Stromal cell of bone marrow (primary cell): ENCODE measurements at places on chromosomes 12 and 14.

DNA sequence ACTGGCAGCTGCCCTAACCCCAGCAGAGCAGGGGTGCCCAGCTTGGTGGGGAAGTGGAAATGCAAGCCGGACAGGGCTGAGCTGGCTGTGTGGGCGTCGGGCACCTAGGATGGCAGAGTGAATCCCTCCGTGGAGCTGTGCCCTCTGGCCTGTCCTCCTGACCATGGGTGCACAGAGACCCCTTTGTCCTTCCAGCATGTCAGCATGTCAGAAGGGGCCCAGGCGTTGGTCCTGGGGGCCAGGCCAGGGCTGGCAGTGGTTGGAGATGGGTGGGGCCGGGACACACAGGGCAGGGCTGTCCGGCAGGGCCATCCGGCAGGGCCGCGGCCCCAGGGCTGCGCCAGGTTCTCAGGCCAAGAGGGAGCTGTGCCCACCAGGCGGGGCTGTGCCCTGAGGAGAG, 8.8 kb upstream of the TEX22 start:
- no peak for DNase-seq

DNA sequence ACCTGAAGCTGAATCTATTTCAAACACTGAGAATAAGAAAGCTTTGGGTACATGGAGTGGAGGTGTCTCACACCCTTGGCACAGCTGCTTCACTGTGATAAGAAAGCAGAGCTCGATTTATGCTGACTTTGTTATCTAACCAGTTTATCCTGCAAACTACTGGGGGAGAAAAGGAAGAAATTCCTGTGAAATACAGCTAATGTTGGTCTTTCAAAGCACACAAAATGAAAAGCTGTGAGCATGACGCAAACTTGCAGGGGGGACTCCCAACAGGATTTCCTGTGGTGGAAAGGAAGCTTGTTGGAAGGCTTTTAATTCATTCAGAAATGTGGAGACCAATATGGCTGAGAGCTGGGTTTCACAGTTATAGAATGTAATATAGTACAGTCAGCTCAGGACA, 53.4 kb downstream of the SRGAP1 start:
- DNase-seq: no peak

- peak; percentile 48 for DNase-seq
These were observed 335.4 kb downstream of the LRIG3 start for GRCh38 chr12:58584880-58585279.

- no peak for DNase-seq
These were observed 51.4 kb upstream of the BAZ1A start for GRCh38 chr14:34926552-34926951.

- DNase-seq: no peak
These were observed 707 bp downstream of the CPSF6 start for GRCh38 chr12:69239922-69240630.

- peak; percentile 34 for DNase-seq
These were observed 451.3 kb downstream of the FOXG1 start for GRCh38 chr14:29217813-29218450.

DNA sequence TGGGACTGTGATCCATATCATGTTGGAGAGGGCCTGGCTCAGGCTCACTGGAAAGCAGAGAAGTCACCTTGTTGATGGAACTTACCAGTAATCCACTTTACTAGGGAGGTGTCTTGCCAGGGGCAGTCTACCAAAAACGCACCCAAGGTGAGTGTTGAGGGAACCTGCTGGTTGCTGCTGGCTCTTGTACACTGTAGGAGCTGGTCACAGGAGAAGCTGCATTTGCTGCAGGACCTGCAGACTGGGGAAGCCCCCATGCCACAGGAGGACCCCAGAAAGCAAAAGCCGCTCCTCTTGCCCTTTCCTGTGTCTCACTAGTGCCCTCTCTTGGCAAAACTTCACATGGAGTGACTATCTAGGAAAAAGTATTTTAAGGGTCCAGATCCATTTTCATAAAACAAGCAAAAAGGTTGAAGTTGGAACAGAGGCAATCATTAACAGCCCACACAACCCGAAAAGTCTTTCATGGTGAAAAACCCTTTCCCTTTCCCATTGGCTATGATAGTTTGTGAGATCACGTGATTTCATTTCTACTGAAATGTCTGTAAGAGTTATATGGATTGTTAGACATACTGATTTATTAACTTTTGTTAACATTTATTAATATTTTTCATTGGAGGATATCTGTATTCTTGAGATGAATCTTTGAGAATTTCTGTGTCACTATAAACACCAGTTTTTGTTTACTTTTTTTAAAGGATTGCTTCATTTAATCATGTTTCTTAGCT, 59.2 kb downstream of the RASSF8 start:
- no peak for DNase-seq

DNA sequence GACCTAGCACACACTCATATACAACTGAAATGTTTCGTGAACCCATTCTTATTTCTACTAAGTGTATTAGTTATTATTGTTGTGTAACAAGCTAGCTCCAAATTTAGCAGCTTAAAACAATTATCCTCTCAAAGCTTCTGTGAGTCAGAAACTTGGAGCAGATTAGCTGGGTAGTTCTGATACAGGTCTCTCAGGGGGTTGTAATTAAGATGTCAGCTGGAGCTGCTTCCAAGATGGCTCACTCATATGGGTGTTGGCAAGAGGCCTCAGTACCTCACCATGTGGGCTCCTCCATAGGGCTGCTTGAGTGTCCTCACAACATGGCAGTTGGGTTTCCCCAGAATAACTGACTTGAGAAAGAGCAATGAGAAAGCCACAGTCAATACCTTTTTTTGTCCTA, 9.8 kb downstream of the GPR135 start:
- peak; percentile 58 for DNase-seq

DNA sequence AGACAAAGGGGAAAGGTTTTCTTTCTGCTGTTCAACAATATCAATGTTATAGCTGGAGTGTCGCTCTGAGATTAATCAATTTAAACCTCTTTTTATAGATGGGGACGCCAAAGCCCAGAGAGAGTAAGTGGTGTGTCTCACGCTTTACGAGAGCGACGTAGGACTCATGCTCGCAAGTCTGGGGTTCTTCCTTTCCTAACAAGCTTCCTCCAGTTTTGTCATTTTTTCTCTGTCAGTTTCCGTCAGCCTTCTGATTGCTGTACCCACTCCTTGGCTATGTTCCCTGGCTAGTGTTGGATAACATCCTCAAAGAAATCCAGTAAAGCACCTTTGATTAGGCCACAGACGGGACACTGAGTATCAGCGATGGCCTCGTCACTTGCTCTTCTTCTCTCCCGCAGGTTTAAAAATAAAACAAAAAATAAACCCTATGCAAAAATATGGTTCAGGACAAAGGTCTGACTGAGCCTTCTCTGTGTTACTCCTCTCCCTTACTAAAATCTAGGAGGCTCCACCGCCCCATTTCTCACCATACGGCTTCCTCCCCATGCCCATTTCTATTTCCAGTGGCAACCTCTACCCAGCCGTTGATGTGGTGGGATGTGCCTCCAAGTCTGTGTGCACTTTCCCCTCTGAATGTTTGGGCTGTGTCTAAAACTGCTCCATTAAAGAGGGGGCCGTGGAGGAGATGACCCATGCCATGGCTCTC, 172.7 kb upstream of the PARP11 start:
- DNase-seq: no peak

DNA sequence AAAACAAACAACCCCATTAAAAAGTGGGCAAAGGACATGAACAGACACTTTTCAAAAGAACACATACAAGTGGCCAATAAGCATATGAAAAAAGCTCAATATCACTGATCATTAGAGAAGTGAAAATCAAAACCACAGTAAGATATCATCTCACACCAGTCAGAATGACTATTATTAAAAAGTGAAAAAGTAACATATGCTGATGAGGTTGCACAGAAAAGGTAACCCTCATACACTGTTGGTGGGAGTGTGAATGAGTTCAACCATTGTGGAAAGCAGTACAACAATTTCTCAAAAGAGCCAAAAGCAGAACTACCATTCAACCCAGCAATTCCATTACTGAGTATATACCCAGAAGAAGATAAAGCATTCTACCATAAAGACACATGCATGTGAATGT, 18.2 kb downstream of the PDE6H start:
- no peak for DNase-seq

GRCh38 chr12:119868992-119869391, 8.1 kb downstream of the CIT start:
- no peak for DNase-seq

DNA sequence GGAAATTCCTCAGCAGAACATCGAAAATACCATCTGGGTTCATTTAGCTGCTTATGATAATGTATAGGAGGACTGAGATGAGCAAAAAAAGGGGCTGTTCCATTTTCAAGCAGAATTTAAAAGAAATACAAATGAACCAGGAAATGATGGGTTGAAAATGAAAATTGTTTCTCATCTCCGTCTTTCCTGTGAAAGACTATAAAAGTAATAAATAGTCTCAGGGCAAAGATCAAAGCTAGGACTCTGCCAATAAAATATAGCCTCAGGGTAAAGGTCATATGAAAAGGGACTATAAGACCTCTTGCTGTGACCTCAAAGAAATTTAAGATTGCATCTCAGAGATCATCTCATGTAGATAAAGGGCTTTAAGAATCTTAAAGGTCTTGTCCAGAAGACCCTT, 478.0 kb downstream of the BTG1 start:
- no peak for DNase-seq

GRCh38 chr12:5792343-5792742, 152.7 kb downstream of the ANO2 start:
- no peak for DNase-seq

DNA sequence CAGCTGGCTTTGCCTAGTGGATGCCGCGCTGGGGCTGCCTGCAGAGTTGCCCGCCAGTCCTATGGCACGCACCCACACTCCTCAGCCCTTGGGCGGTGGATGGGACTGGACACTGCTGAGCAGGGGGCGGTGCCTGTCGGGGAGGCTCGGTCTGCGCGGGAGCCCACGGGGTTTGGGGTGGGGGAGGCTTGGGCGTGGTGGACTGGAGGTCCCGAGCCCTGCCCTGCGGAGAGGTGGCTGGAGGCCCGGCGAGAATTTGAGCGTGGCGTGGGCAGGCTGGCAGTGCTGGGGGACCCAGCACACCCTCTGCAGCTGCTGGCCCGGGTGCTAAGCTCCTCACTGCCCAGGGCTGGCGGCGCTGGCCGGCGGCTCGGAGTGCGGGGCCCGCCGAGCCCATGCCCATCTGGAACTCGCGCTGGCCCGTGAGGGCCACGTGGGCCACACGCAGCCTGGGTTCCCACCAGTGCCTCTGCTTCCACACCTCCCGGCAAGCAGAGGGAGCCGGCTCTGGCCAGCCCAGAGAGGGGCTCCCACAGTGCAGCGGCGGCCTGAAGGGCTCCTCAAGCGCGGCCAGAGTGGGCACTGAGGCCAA, 68.1 kb downstream of the ETNK1 start:
- DNase-seq: no peak
